Astrocyte of the cerebellum (primary cell): ENCODE measurements at places on chromosomes 2 and 18.

DNA sequence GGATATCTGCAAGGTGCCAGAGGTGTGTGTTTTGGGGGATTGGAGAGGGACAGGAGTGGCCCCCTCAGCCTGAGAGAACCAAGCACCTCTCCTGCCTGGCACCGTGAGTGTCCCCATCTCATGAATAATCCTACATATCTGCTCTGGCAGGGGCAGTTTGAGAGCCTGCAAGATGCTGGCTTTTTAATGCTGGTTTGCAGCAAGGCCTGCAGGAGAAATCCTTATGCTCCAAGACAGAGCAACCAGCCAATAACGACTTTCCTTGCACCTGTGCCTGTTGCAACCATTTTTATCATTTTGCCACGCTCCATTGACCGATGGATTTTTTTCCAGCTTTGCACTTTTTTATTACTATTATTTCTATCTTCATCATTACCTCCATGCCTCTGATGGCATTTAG, 259.4 kb upstream of the SKOR2 start:
- no peak for DNase-seq

- no peak for DNase-seq
These were observed 180.3 kb downstream of the ANKRD44 start for GRCh38 chr2:197130318-197130717.

DNA sequence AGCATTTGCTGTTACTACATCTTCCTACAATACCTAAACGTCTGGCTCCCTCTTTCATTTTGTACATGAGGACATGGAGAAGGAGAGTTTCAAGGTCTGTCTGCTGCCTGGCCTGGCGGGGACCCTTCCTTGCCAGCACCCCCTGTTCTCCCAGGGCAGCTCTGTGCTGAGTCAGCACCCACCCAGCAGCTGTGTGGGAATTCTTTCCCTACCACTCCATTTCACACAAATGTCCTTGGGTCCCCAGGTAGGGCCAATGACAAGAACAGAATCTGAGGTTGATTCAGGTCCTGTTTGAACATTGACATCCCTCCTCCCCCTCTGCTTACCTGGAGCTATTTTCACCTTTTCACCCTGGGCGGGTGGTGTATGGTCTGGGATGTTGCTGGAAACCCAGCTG, 129.9 kb upstream of the ITGA6 start:
- DNase-seq: no peak

DNA sequence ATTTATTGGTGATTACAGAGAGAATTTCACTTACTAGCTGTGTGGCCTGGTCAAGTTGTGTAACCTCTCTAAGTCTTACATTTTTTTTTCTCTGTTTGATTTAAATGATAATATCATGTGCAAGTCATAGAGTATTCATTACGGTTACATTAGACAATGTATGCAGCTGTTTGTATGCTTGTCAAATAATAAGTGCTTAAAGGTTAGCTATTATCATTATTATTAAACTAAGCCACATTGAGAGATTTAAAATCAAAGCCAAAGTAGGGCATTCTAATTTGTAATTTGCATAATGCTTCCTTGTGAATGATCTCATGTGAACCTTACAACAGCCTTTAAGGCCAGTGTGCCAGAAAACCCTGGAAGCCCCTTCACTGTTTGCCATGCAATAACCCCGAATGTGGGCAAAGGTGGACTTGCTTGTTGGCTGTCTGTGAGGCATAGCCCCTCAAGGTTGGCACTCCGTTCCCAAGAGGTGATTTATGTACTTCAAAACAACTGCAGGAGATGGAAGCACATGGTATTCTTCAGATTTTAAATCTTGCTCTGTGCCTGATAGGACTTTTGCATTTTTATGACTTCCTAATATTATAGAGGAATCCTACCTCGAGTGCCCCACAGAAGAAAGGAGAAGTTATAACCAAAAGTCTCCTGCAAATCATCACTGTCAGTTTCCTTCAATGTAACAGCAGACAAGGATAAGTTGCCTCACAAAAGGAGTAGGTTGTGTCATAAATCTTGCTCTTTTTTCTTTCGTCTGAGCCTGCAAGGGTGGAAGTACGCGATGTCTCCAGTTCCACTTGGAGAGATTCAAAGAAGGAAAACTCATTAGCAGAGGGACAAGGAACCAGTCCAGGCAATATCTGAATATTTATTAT, 272.0 kb downstream of the TGIF1 start:
- DNase-seq: no peak

DNA sequence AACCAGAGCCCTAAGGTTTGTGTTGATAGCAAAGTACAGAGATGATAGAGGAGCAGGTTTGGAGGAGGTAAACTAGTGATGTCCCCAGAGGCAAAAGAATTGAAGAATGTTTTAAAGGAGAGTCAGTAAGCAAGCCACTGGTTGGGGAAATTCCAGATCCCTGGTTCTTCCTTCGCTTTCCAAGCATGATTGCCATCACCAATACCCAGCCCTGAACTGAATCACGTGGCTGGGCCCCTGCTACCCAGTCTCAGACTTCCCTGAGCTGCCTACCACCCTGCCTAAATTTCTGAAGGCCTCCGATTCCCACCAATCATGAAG, 310.8 kb upstream of the STON1 start:
- DNase-seq: no peak

DNA sequence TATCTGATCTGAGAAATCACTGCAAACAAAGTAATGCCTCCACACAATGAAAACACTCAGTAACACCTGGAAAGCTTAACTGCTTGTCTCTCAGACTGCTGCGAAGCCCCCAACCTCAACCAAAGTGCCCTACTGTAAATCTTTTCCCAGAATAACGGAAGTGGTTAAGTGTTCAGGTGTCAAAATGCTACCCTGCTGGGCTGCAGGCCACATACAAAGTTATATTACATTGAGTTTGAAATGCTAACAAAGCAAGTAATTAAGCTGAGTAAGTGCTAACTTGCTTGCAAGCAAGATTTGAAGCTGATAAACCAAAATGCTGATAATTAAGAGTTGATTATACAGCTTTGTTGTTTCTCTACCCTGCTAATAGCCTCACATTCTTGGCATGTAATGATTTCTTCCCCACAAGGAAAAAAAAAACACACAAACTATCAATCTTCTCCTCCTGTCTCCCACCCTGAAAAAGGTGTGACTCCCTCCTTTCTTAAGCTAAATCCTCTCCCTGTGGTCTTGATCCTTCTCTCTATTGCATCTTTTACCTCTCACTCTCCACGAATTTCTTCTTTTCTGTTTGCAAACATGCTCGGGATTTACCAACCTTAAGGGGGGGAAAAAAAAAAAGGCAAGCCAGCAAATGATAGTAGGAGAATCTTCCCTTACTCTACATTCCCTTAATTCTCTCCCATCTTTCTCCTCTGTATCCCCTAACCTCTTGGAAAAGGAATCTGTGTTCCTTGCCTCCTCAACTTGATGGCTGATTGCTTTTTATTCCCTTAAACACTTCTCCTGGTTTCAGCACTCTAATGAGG, 266.8 kb upstream of the SIX3 start:
- DNase-seq: no peak

DNA sequence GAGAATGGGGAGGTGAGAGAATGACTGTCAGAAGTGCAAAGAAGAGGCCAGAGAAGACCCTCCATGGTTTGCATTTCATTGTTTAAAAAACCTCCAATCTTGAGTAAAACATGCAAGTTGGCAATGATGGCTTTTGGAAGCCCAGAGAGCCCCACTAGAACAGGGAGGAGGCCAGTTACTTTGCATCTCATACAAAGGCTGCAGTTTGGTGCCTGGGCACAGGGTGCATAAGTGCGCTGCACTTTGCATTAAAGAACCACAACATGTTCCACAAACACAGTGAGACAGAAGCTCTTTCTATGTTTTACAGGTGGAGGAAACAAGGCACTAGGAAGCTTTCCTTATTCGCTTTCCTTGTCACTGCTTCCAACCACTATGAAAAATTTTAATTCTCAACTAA, 25.4 kb downstream of the PSTPIP2 start:
- DNase-seq: no peak

DNA sequence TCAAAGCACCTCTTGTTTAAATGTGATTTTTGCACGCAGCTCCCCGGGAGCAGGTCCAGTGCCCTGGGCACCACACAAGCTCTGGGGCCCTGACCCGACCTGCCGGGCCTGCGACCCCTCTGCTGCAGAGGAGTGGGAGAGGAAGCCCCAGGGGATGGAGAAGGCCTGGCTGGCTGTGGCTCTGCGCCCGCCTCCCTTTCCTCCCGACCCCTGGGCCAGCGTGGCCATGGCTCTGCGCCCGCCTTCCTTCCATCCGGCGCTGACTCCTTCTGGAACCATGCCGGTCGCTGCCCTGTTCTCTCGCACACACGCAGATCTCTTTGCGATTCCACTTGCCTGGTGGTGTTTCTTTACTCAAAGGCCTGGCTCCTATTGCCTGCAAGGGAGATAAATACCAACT, 166.5 kb upstream of the SALL3 start:
- no peak for DNase-seq

- DNase-seq: no peak
These were observed 10.5 kb upstream of the CYP26B1 start for GRCh38 chr2:72157871-72158771.

DNA sequence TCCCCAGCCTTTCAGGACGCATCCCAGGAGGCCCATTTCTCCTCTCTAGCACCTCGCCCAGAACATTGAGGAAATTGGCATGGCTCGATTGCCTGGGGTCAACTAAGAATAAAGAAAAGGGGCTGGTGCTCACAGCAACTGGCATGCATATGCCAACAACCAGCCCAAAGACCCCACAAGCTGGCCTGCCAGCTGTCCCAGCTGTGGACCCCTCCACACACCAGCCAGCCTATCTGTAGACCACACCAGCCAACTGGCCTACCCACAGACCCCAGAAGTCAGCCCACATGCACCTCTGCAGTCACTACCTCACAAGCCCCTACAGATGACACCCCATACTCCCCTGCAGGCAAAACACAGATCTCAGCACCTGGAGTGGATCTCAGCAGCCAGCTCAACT, 123.8 kb upstream of the ID2 start:
- DNase-seq: no peak

- DNase-seq: no peak
These were observed 108.4 kb downstream of the COL6A3 start for GRCh38 chr2:237305579-237305978.

- no peak for DNase-seq
These were observed 520.1 kb downstream of the ARHGAP15 start for GRCh38 chr2:143649226-143649740.

GRCh38 chr2:40242315-40242714, 209.6 kb downstream of the SLC8A1 start:
- DNase-seq: no peak

DNA sequence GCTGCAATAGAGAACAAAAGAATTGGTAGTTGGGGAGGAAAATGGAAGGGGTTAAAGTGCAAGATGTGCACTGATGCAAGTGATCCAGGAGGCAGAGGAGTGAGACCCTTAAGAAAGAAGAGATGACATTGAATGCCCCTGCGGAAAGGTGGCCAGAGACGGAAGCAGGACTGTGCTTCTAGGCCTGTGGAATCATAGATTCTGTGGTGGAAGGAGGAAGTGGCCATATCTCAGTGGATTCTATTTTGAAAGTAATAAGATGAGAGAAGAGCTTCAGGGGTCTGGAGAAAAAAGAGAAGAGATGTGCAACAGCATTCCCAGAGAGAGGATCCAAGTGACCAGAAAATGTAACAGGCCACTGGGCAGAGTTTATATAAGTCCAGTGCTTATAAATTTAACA, 18.6 kb upstream of the GYPC start:
- DNase-seq: no peak

- no peak for DNase-seq
These were observed 90.6 kb downstream of the KCTD1 start for GRCh38 chr18:26457611-26458353.

GRCh38 chr2:1715184-1716013, 28.9 kb downstream of the PXDN start:
- DNase-seq: no peak

DNA sequence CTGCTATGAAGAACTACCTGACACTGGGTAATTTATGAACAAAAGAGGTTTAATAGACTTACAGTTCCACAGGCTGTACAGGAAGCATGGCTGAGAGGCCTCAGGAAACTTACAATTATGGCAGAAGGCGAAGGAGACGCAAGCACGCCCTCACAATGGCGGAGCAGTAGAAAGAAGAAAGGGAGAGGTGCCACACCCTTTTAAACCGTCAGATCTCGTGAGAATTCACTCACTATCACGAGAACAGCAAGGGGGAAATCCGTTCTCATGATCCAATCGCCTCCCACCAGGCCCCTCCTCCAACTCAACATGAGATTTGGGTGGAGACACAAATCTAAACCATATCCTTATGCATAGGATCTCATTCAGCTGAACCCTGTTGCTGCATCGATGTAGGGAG, 84.6 kb upstream of the ZNF532 start:
- DNase-seq: no peak

DNA sequence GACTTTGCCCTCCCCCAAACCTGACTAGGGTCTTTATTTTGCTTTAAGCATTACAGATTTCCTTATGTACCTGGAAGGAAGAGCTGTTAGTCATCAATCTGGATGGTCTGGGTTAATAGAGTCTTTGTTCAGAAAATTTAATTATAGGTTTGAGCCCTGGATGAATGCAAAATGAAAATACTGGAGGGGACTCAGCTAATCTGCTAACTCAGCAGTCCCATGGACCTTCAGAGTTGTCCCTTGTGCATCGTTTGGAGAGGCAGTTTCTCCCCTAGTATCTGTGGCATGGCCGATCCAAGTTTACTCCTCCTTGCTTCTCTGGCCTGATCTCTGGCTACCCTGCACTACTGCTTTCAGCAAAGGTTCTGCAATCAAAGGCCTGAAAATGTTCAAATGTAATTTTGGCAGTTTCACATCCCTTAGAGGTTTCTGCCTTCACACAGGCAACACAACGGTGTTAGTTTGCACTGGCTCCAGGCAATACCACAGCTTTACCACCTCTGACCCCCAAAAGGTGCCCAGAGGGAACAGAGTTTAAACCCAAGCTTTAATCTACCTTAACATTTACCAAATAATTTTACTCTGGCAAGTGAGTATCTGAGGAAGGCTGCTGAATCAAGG, 134.3 kb downstream of the THADA start:
- DNase-seq: no peak

GRCh38 chr2:189514104-189514503, 66.5 kb downstream of the SLC40A1 start:
- DNase-seq: no peak

DNA sequence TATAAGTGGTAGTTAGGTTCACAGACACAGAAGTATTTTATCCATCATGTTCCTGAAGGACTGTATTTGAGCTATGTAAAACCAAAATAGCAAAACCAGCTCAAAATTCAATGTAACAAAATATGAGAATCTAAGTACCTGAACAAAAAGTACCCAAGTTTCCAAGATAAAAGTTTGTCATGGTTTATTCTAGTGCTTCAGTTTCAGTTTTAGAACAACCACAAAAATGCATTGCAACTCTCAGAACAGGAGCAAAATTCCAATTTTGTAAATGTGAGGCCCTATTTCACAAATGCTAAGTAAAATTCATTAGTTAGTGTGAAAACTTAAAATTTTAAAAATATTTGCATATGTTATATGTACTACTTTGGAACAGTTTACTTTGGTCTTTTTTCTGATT, 5.0 kb upstream of the ALPK2 start:
- DNase-seq: no peak

DNA sequence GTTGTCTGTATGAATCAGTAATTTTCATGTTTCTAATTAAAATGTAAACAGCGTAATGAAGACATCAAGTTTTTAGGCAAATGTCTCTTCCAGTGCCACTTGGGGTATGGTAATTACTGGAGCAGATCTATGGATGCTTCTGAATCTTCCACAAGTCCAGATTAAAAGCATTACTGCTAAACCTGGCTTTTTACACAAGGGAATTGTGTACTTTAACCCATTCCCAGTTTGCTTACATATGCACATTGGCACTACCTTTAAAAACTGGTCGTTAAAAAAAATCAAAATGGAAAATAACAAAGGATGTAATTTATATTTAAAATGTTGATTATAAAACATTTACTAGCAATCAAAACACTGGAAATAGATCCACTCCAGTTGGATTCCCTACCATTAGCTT, 19.7 kb downstream of the FIGN start:
- DNase-seq: no peak
